Hematopoietic multipotent progenitor cell treated with erythropoietin and hydrocortisone succinate and interleukin-3 and kit ligand, for 8 days (in vitro differentiated cells): ENCODE measurements at places on chromosomes 2 and 18.

GRCh38 chr2:203610558-203610957 lies 75.5 kb upstream of the RAPH1 start:
- DNase-seq, result no peak

DNA sequence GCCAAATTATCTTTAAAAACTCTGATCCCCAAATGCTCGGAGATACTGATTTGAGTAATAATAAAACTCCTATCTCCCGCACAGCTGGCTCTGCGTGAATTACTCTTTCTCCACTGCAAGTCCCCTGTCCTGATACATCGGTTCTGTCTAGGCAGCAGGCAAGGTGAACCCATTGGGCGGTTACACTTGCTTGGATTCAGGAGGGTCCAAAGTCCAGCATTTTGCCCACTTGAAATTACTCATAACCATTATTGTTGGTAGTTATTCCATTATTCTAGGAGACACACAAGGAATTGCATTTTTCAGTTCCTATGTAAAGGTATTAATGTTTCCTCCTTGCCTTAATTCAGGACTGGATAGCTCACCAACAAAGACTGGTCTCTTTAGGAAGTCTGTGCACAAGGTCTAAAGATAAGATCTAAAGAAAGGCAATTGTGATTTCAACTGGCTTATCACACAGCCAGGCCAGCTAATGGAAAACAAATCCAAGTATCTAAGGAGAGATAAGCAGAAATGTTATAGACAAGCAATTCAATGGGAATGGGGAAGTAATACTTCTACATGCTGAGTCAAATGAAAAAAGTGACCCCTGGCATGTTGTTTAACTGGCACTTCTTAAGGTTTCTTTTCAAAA lies 23.2 kb upstream of the NPC1 start:
- DNase-seq, result no peak

DNA sequence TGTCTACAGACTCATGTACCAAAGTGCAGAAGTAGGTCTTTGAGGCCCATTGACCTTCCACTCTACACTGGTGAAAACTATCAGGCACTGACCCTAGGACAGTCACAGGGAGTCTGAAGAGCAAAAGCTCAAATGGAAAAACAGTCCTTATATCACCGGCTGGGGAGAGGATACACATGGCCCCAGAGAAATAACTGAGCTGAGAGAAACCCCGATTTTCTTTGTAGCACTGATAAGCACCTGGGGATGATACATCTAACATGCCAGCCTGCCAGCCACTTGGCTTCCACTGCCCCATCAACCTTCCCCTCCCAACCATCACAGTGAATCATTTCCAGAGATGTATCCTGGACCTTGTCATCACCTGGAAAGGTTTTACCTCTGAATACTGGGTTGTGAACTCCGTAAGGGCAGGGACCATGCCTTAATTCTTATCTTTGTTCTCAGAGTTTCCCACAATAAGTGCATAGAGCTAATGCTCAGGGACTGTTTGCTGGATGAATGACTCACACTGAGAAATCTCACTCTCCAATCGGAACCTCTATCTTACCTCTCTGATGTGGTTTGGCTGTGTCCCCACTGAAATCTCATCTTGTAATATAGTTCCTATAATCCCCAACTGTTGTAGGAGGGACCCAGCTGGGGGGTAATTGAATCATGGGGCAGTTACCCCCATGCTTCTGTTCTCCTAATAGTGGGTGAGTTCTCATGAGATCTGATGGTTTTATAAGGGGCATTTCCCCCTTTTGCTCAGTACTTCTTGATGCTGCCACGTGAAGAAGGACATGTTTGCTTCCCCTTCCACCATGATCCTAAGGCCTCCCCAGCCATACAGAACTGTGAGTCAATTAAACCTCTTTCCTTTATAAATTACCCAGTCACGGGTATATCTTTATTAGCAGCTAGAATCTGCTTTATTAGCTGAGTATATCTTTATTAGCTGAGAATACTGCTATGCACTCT lies 37.1 kb downstream of the EVA1A start:
- DNase-seq, result no peak

- DNase-seq, result no peak
These were observed 8.6 kb upstream of the CCDC88A start for GRCh38 chr2:55428258-55428657.

DNA sequence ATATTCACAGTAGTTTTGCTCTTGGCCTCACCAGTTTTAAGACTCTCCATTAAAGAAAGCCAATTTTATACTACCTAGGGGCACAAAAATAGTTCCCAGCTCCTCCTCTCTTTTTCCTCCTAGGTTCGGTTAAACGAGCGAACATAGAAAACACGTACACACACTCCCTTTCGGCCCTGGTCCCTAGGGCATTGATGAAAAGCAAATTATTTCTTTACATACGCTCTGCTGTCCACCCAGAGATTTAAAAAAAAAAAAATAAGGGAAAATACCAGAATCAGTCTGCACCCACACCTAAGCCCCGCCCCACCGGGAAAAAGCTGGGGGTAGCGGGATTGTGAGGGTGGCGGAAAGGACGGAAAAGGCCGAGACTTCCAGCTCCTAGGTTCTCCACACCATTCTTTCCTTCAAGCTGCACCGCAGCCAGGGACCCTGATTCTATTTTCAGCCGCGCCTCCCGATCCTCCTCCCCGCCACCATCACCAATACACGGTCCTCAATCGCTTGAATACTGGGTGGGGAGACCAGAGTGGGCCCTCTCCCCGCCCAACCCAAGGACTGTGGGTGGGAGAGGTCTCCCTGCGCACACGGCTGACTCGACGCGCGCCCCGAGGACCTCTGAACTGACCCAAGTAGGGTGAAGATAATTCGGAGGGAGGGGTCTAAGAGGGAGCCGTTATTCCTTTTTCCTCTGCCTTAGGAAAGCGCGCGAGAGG lies 769 bp downstream of the ATF2 start:
- no peak for DNase-seq
